ENCODE measurements at places on chromosomes 7 and 10. TPM values are rescaled to one million over a fixed set of nuclear protein-coding genes. Genes with fewer than 3 reads are reported as not detected.

CLRN3 gene
- not detected for total RNA-seq

TMEM229A gene
- total RNA-seq = not detected

GCK gene
- total RNA-seq = 1.2 TPM

GALNT17 gene
- total RNA-seq = 56.6 TPM

DNA sequence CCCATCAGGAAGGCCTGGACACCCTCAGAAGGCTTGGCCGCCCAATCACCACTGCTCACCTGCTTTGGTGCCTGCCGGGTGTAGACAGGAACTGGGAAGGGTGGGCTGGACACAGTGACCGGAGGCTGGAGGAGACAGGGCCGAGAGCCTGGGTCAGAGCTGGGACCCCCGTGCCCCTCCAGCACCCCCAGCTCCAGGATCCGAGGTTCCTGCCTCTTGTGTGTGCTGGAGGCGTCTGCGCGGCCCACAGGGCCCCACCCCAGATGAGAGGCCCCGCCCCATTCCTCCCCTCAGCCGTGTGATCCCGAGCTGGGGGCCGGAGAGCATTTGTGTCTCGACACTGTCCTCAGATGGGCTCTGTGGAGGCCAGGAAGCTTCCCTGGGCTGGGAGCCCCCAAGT is 9.4 kb downstream of the ADAM8 start:
- H3K27me3 ChIP-seq = no peaks in the 10 kb centered on the region
- H3K36me3 ChIP-seq = no peaks in the 10 kb centered on the region
- no peak for DNase-seq
- H3K4me3 ChIP-seq = no peak overlapping the region

GRCh38 chr10:2978111-2978510 is 89.2 kb upstream of the PFKP start:
- H3K27ac ChIP-seq = no peak overlapping the region
- no peaks in the 10 kb centered on the region for H3K27me3 ChIP-seq
- DNase-seq = no peak

All from heart right ventricle (tissue), 16 donors.